Esophagus squamous epithelium (tissue), 5 donors: ENCODE measurements at places on chromosomes 4 and X. TPM values are rescaled to one million over a fixed set of nuclear protein-coding genes. Genes with fewer than 3 reads are reported as not detected.

SPANXA1 gene
- total RNA-seq, result not detected

- no peak overlapping the region for H3K27ac ChIP-seq
- no peaks in the 10 kb centered on the region for H3K27me3 ChIP-seq
- no peak overlapping the region for H3K4me3 ChIP-seq
- H3K4me1 ChIP-seq, result no peaks in the 10 kb centered on the region
- no peaks in the 10 kb centered on the region for H3K36me3 ChIP-seq
Observed at GRCh38 chr4:148452970-148453369, 10.8 kb upstream of the NR3C2 start.

- DNase-seq, result no peak
- H3K27ac ChIP-seq, result no peak overlapping the region
- H3K27me3 ChIP-seq, result peaks cover 2% of the 10 kb centered on the region
- no peak overlapping the region for H3K4me3 ChIP-seq
- H3K36me3 ChIP-seq, result no peaks in the 10 kb centered on the region
Observed at GRCh38 chrX:40007131-40007755, 90.5 kb downstream of the BCOR start.

DNA sequence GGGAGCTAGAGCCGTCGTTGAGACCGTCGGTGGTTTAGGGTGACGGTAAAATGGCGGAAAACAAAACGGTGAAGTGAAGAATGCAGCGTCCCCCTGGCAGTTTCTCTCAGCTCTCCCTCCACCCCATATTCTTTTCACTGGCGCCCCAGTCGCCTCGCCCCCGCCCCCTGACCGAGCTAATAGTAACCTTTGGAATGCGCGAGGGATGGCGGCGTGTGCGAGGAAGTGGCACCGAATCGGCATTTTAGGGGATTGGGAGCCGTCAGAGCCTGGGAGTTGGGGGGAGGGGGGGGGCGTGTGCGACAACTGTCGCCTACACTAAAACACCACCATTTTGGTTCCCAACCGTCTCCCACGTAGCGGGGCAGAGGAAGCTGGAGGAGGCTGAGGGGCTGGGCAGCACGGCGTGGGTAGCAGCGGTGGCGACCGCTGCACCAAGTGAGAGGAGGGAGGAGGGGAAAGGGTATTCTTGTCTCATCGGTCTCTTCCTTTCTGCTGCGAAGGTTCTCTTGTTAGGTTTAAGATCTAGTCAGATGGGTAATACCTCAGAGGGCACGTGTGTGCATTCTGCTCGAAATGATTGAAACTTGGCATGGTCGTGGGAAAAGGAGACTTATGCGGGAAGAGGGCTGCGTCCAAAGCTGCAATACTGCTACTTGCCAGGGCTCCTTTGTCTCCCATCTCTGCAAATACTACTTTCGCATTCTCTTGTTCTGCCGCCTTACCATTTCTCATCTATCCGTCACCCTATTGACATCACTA is 840 bp downstream of the ZNF711 start:
- peak overlapping the region; percentile 47 for H3K4me3 ChIP-seq
- no peaks in the 10 kb centered on the region for H3K36me3 ChIP-seq
- peaks cover 6% of the 10 kb centered on the region for H3K4me1 ChIP-seq
- no peak for DNase-seq
- peak overlapping the region; percentile 39 for H3K27ac ChIP-seq

- H3K27ac ChIP-seq, result no peak overlapping the region
- DNase-seq, result no peak
- H3K36me3 ChIP-seq, result no peaks in the 10 kb centered on the region
- H3K27me3 ChIP-seq, result no peaks in the 10 kb centered on the region
- H3K4me3 ChIP-seq, result no peak overlapping the region
Observed at GRCh38 chr4:189084671-189085070, 856.0 kb upstream of the FRG1 start.

DNA sequence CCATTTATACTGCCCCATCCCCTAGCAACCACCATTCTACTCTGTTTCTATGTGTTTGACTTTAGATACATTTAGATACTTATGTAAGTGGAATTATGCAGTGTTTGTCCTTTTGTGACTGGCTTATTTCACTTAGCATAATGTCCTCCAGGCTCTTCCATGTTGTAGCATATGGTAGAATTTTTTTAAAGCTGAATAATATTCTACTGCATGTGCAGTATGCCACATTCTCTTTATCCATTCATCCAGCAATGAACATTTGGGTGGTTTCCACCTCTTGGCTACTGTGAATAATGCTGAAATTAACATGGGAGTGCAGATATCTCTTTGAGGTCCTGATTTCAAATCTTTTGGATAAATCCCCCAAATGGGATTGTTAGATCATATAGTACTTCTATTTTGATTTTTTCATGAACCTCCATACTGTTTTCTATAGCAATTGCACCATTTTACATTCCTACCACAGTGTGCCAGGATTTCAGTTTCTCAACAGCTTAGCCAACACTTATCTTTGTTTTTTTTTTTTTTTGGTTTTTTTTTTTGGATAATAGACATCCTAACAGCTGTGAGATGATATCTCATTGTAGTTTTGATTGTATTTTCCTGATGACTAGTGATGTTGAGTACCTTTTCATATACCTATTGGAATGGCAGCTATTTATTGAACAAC is 105.9 kb upstream of the LNX1 start:
- no peaks in the 10 kb centered on the region for H3K27me3 ChIP-seq
- H3K27ac ChIP-seq, result no peak overlapping the region
- H3K4me3 ChIP-seq, result no peak overlapping the region
- no peak for DNase-seq
- H3K36me3 ChIP-seq, result no peaks in the 10 kb centered on the region
- peaks cover 2% of the 10 kb centered on the region for H3K4me1 ChIP-seq
